ENCODE measurements at places on chromosomes 6 and 20.

DNA sequence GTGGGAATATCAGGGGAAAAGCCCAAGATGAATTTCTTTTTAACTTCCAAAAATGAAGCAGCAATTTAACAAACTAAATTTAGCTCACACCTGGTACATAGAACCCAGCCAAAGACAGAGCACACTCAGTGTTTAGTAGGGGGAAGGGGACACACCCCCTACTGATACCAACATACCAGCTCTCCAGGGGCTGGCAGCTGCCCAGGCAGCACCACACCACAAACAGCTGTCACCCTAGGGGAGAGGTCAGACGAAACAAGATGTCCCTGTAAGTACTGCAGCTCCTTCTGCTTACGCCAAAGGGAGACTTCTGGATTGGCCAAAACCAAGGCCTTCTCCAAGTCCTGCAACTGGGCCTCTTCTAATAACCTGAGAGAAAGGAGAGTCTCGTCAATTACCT, 26.0 kb downstream of the MDN1 start:
- DNase-seq = no peak

- DNase-seq = peak; percentile 79
Observed at GRCh38 chr20:33663161-33664084, 1.3 kb downstream of the C20orf144 start.

DNA sequence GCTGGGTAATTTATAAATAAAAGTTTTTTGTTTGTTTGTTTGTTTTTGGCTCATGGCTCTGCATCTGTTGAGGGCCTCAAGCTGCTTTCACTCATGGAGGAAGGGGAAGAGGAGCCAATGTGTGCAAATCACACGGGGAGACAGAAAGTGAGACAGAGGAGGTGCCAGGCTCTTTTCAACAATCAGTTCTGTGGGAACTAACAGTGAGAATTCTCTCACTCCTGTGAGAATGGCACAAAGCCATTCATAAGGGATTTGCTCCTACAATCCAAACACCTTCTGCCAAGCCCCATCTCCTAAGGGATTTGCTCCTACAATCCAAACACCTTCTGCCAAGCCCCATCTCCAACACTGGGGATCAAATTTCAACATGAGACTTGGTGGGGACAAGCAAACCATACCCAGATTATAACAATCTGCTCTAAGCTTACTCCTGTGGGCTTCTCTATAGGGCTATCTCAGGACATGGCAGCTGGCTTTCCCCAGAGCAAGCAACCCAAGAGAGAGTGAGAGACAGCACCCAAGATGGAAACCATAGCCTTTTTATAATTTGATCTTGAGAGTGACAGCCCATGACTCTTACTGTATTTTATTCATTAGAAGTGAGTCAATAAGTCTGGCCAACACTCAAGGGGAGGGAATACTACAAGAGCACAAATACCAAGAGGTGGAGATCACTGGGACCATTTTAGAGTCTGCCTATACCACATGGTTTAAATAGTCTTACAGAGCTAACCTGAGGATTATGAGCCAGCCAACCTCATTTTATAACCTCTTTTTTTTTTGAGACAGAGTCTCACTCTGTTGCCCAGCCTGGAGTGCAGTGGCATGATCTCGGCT, 22.8 kb upstream of the LRRC1 start:
- no peak for DNase-seq

DNA sequence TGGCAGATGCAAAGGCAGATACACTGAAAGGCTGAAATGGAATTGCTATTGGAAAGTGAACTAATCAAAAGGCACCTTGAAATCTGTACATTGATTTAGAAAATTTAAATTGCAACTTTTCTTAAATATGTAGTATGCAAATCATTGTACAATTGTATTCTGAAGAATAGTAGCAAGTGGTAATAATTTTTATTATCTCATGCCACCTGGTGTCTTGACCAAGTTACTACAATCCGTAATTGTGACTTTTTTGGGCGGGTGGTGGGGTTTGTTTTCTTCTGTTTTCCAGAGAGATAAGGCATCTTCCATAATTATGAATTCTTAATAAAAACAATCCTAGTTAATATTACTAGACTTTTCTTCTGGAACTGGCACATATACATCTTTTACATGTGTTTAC, 12.5 kb upstream of the BCKDHB start:
- no peak for DNase-seq

DNA sequence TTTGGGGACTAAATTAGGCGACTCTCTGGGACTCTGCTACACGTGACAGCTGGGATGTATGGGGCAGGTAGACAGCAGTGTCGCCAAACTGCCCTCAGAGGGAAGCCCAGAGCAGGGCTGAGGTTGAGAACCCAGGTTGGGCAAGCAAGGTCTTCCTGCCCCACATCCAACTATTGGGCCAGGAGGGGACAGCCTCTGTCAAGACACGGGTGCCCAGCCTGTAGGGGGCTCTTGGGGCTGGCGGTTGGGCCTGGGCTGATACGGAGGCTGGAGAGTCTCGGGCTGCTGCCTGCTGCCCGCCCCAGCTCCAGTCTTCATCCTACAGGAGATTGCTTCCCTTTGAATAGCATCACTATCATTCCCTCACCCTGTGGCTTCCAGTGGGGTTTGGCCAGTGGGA, 33.3 kb downstream of the CPNE5 start:
- DNase-seq = peak; percentile 44

Measured in ELF-1 (cell line).